PC-3 (cell line): ENCODE measurements at places on chromosomes 11 and 22. TPM values are rescaled to one million over a fixed set of nuclear protein-coding genes. Genes with fewer than 3 reads are reported as not detected.

C11orf65 gene
- total RNA-seq = 0.62 and 2.7 TPM in 2 replicates

PKNOX2 gene
- total RNA-seq = 0.12 TPM in 1 of 2 replicates, not detected in the other

B4GAT1 gene
- total RNA-seq = 38.9 and 41.1 TPM in 2 replicates

SCGB1A1 gene
- not detected in 2 replicates for total RNA-seq

BDNF gene
- total RNA-seq = 3.4 and 3.8 TPM in 2 replicates

DEUP1 gene
- 0.26 TPM in 1 of 2 replicates, not detected in the other for total RNA-seq

TECTA gene
- 0.11 and 0.46 TPM in 2 replicates for total RNA-seq

DNA sequence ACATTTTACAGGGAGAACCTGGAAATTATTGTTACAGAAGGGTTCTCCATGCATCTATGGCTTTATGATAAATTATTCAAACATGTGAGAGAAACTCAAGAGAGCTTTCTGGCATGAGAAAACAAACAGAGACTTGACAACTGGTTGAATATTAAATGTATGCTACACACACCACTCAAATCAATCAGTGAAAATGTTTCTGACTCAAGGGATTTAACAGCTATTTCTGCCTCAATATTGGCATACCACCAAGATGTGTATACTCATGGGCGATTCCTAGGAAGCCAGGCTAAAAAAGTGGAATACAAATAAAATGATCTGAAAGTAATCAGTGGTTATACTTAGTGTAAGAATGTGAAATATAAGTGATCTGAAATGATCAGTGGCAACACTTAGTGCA, 15.8 kb upstream of the OR51T1 start:
- no peak overlapping the region for H3K4me3 ChIP-seq
- H3K27ac ChIP-seq = no peak overlapping the region
- no peaks in the 10 kb centered on the region for H3K36me3 ChIP-seq
- H3K4me1 ChIP-seq = no peaks in the 10 kb centered on the region
- H3K27me3 ChIP-seq = no peaks in the 10 kb centered on the region

DNA sequence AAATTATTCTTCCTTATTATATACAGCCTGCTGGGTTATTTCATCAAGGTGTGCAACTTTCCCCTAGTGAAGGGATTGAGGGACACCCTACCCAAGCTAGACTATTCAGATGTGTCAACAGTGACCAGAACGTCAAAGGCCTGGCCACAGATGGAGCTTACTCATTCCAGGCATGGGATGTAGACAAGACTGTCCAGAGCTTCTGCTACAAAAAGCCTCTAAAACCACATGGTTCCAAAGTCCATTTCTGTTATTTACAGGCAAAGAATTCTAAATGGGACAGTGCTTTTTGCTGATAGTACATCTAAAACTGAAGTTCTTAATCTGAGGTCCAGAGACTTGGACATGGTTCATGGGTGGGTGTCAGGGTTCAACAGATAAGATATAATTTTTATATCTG, 9.7 kb upstream of the SMCO4 start:
- DNase-seq = no peak
- no peak overlapping the region for H3K27ac ChIP-seq
- H3K4me1 ChIP-seq = no peaks in the 10 kb centered on the region
- H3K27me3 ChIP-seq = peaks cover 42% of the 10 kb centered on the region

DNA sequence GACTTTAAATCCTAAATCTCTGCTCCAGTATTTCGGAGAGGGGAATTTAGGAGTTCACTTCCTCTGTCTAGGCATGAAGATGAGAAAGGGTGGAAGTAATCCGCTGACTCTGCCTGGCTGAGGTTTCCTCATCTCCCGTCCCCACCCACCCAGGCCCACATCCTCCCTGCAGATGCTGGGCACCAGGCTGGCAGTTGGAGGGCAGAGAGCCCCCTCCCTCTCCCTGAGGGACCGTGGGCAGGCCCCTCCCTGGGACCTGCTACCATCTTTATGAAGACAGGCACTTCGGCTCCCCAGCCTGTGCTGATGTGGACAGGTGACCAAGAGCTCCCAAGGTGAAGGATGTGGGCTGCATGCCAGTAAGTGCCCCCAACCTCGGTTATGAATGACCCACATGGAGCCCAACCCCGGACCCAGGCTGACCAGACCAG, 6.7 kb downstream of the CASTOR1 start:
- H3K4me1 ChIP-seq = peaks cover 5% of the 10 kb centered on the region; the same call in 1 of the 2 replicates
- no peak for DNase-seq

GRCh38 chr11:111819161-111819828, 52.1 kb downstream of the ALG9 start:
- no peak for DNase-seq
- no peak overlapping the region for H3K4me3 ChIP-seq
- H3K4me1 ChIP-seq = no peaks in the 10 kb centered on the region
- no peaks in the 10 kb centered on the region for H3K27me3 ChIP-seq
- no peaks in the 10 kb centered on the region for H3K36me3 ChIP-seq
- no peak overlapping the region for H3K27ac ChIP-seq

GRCh38 chr11:10208131-10208575, 85.9 kb downstream of the SBF2 start:
- H3K36me3 ChIP-seq = no peaks in the 10 kb centered on the region
- H3K4me3 ChIP-seq = no peak overlapping the region
- peak; percentile 74 for DNase-seq
- H3K27me3 ChIP-seq = no peaks in the 10 kb centered on the region
- no peak overlapping the region for H3K27ac ChIP-seq

DNA sequence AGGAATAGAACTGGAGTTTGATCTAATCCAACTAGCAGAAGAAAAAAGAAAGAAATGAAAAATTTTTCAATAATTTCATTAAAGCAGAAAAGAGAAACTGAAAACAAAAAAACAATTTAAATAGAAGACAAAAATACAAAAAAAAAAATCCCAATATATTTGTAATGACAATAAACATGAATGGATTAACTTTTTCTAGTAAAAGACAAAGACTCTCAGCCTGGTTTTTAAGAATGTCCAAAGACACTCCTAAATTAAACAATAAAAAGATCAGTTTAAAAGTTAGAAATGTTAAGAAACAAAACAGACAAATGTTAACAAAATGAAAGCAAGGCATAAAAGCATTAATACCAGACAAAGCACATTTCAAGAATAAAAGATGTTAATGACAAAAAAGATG, 50.3 kb upstream of the ME3 start:
- no peak overlapping the region; the same call in 1 of the 2 replicates for H3K4me3 ChIP-seq
- DNase-seq = no peak
- H3K36me3 ChIP-seq = peaks cover 6% of the 10 kb centered on the region
- H3K4me1 ChIP-seq = peaks cover 52% of the 10 kb centered on the region

- no peaks in the 10 kb centered on the region for H3K4me1 ChIP-seq
- H3K27me3 ChIP-seq = no peaks in the 10 kb centered on the region
- no peak overlapping the region for H3K27ac ChIP-seq
- no peaks in the 10 kb centered on the region for H3K36me3 ChIP-seq
- no peak for DNase-seq
- no peak overlapping the region for H3K4me3 ChIP-seq
Observed at GRCh38 chr22:23551385-23551784, 28.7 kb downstream of the IGLL1 start.

GRCh38 chr11:33160136-33160535, 1.1 kb downstream of the CSTF3 start:
- peaks cover 35% of the 10 kb centered on the region for H3K4me1 ChIP-seq
- peak overlapping the region; percentile 53 for H3K27ac ChIP-seq
- no peaks in the 10 kb centered on the region for H3K27me3 ChIP-seq

- H3K27me3 ChIP-seq = no peaks in the 10 kb centered on the region
- no peak overlapping the region for H3K4me3 ChIP-seq
- H3K36me3 ChIP-seq = no peaks in the 10 kb centered on the region
- DNase-seq = no peak
- no peaks in the 10 kb centered on the region for H3K4me1 ChIP-seq
Observed at GRCh38 chr22:33022231-33022630, 36.0 kb downstream of the SYN3 start.

GRCh38 chr22:23268139-23268712, 87.9 kb downstream of the BCR start:
- no peaks in the 10 kb centered on the region; the same call in 1 of the 2 replicates for H3K36me3 ChIP-seq
- DNase-seq = no peak
- H3K27me3 ChIP-seq = no peaks in the 10 kb centered on the region
- no peak overlapping the region for H3K27ac ChIP-seq
- no peak overlapping the region for H3K4me3 ChIP-seq

DNA sequence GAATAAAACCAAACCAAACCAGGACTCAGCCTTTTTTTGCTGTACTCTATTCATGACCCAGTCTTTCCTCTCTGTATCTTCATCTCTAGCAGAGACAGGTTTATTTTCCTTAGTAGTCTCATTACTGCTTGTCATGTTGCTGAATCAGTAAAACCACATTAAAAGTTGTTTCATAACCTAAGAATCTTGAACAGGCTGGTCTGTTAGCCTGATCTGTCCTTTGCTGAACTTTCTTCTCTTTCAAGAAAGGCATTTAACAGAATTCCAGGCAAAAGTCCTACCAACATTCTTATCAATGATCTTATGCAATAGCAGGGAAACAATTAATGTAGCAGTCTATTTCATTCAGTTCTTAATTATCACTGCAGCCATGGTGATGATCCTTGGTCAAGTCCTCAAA, 197.7 kb downstream of the CASP12 start:
- no peak overlapping the region for H3K4me3 ChIP-seq
- H3K27ac ChIP-seq = no peak overlapping the region
- no peaks in the 10 kb centered on the region for H3K36me3 ChIP-seq
- H3K27me3 ChIP-seq = no peaks in the 10 kb centered on the region
- H3K4me1 ChIP-seq = no peaks in the 10 kb centered on the region

DNA sequence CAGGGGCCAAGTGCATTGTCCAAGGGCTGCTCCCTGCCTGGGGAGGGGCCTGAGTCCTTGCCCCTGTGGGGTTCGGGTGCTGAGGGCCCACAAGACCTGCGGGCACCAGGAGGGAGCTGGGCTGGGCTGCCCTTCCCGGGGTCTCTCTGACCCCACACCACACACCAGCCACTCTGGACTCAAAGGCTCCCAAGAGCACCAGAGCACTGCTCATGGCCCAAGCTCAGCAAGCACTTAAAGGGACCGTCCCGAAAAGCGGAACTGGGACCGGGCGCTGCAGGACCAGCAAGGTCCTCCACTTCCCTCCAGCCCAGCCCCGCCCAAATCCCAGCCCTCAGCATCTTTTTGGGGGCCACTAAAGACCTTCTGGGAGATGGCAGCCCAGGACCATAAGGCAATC, 5.3 kb downstream of the LSP1 start:
- no peak for DNase-seq
- H3K27ac ChIP-seq = no peak overlapping the region
- no peak overlapping the region for H3K4me3 ChIP-seq
- H3K27me3 ChIP-seq = no peaks in the 10 kb centered on the region

DNA sequence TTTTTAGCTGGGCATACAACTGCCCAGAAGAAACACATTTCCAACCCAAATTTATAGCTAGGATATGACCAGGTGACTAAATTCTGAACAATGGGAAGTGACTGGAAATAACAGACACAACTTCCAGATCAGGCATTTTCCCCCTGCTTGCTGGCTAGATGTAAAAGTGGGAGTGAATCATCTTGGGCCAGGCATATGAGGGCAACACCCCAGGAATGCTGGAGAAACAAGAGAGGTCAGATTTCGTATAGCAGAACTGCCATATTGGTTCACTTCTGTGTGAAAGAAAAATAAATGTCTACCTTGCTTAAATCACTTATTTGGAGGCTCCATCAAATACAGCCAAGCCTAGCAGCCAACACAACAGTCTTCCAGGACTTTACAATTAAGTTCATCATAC, 7.4 kb downstream of the ATL3 start:
- H3K4me3 ChIP-seq = no peak overlapping the region
- H3K27me3 ChIP-seq = no peaks in the 10 kb centered on the region
- peaks cover under 1% of the 10 kb centered on the region for H3K36me3 ChIP-seq
- H3K27ac ChIP-seq = peak overlapping the region; percentile 35
- peaks cover 44% of the 10 kb centered on the region for H3K4me1 ChIP-seq
- DNase-seq = peak; percentile 86

DNA sequence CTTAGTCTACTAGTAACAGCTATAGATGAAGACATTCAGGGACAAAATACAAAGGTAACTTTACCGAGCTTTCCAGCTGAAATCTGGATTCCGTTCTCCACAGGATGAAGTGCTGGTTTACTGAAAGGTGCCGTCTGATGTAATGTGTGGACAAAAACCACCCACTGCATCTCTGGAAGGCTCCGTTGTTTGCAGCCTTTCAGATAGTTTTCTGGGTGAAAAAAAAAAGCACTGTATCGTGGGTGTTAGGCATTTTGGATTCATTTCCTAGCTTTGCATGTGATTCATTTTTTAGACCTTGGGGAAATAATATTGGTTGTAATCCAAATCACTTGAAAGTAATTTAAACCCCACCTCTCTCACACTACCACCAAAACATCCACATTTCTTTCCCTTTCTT, 10.4 kb downstream of the JAM3 start:
- peaks cover 52% of the 10 kb centered on the region for H3K27me3 ChIP-seq
- no peaks in the 10 kb centered on the region for H3K4me1 ChIP-seq
- no peak overlapping the region for H3K4me3 ChIP-seq
- H3K36me3 ChIP-seq = no peaks in the 10 kb centered on the region
- H3K27ac ChIP-seq = no peak overlapping the region

DNA sequence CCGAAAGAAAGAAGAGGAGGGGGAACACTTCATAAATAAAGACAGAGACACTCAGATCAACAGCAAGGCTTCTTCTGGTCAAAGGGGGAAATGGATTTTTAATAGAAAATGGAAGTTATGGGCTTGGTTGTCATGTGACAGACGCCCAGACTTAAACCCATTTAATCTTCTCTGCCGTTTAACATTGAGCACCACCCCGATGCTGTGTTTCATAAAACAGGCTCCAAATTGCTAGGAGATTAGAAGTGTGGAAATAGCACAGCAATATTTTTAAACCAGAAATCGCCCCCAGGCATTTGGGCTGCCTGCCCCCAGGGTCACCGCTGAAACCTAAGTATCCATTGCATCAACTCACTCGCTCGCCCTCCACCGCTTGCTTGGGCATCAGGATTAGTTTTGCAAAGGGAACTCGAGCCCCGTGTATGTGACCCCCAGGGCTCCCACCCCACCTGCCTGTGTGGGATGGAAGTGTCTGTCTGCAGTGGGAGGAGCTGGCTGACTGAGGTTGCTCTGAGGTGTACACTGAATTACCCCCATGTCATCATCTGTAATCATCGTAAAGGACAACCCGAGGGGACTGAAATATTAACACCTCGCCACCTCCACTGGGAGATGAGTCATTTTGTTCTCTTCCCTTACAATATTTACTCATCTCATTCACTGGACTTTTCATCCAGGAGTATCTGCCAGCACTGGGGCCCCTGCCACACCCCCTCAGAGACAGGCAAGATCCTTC, 10.7 kb downstream of the DSCAML1 start:
- no peaks in the 10 kb centered on the region for H3K36me3 ChIP-seq
- H3K27me3 ChIP-seq = peaks cover 88% of the 10 kb centered on the region
- no peak overlapping the region for H3K27ac ChIP-seq
- DNase-seq = peak; percentile 30
- peaks cover 7% of the 10 kb centered on the region; the same call in 1 of the 2 replicates for H3K4me1 ChIP-seq
- no peak overlapping the region for H3K4me3 ChIP-seq

GRCh38 chr11:101862391-101863233, 52.2 kb upstream of the CEP126 start:
- peak; percentile 71 for DNase-seq
- no peaks in the 10 kb centered on the region for H3K36me3 ChIP-seq
- peaks cover 48% of the 10 kb centered on the region for H3K4me1 ChIP-seq
- 0 out of 2 replicates have a peak overlapping the region, but pooled peaks have one; percentile 5 for H3K4me3 ChIP-seq
- no peaks in the 10 kb centered on the region for H3K27me3 ChIP-seq

GRCh38 chr22:48937032-48937639, 890.5 kb downstream of the BRD1 start:
- no peak for DNase-seq
- H3K36me3 ChIP-seq = no peaks in the 10 kb centered on the region
- H3K27me3 ChIP-seq = no peaks in the 10 kb centered on the region
- H3K27ac ChIP-seq = no peak overlapping the region

GRCh38 chr11:66542362-66542761, 3.5 kb downstream of the ZDHHC24 start:
- H3K4me3 ChIP-seq = no peak overlapping the region
- no peaks in the 10 kb centered on the region for H3K36me3 ChIP-seq
- peak; percentile 65 for DNase-seq

GRCh38 chr11:75225794-75226193, 14.8 kb upstream of the TPBGL start:
- no peak for DNase-seq
- H3K27ac ChIP-seq = no peak overlapping the region
- no peak overlapping the region for H3K4me3 ChIP-seq
- H3K36me3 ChIP-seq = no peaks in the 10 kb centered on the region
- no peaks in the 10 kb centered on the region for H3K4me1 ChIP-seq
